ENCODE measurements at places on chromosomes 7 and 10.
A peak's percentile ranks its signal among the peaks of the same experiment; 100 is the strongest.

DNA sequence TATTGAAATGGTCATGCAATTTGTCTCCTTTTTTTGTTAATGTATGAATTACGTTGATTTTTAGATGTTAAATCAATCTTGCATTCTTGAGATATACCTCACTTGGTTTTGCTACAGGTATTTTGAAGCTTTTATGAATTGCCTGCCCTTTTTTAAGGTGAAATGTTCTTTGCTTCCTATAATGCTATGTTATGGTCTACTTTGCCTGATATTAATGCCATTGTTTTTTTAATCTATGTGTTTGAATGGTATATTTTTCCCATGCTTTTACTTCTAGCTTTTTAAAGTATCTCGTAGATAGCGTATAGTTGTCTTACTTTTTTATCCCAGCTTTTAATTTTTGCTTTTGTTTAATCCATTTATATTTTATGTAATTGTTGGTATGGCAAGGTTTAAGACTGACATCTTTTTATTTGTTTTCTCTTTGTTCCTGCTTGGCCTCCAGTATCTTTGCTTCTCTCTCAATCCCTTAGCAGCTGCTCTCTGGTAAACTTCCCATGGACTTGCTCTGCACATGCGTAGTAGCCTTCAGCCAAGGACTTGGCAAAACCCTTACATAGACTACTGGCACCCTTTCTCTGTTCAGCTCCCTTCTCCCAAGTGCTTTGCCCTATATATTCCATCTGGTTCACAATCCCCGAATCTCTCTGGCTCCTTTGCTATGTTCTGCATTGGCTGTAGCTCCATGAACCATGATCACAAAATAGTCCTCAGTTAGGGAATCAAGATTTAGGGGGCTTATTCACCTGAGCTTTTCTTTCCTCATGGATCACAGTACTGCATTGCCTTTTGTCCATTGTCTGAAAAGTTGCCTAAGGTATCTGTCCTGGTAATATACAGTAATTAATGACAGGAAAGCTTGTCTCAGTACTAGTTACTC, 8.4 kb downstream of the TRIM24 start:
- DNase-seq = no peak

- DNase-seq = no peak
These were observed 17.9 kb upstream of the ITGA8 start for GRCh38 chr10:15737656-15738055.

- peak; percentile 39 for DNase-seq
These were observed 140.5 kb downstream of the PKD1L1 start for GRCh38 chr7:47807756-47808155.

DNA sequence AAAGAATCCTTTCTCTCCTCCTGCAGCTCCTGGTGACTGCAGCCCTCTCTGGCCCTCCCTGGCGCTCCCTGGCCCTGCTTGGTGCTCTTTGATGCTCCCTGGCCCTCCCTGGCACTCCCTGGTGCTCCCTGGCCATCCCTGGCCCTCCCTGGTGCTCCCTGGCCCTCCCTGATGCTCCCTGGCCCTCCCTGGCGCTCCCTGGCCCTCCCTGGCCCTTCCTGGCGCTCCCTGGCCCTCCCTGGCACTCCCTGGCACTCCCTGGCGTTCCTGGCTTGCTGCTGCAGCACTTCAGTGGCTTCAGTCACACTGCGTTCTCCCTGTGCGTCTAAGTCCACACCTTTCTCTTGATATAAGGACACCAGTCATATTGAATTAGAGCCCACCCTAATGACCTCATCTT, 15.2 kb upstream of the FGFR2 start:
- no peak for DNase-seq

GRCh38 chr7:47730142-47730541, 148.2 kb upstream of the TNS3 start:
- DNase-seq = no peak

DNA sequence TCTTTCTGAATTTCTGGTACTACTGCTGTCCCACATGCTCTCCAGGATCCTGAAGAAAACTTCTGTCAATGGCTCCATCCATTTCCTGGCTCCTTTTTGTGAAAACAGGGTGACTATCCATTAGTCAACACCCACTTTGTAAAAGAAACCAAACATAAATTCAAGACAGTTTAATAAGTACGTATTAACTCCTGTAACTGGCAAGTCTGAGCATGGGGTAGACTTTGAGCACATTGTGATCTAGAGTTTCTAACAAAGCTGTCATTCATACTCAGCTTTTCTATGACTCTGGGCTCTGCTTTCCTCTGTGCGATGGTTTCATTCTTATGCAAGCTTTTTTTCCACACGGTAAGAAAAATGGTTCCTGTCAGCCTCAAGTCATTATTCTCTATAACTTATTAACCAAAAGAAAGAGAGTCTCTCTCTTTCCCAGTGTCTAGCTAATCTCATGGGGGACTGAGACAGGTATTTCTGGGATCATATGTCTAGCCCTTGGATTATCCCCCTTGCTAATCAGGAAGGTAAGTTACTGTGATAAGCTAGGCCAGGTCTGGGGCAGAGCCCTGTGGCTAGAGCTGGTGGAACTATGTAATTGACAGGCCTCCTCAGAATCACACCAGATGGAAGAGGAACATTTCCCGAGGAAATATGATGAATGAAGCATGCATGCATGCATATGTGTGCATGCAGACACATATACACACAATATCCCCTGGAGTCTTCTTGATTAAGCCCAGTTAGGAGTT, 98.5 kb downstream of the GNAI1 start:
- no peak for DNase-seq

DNA sequence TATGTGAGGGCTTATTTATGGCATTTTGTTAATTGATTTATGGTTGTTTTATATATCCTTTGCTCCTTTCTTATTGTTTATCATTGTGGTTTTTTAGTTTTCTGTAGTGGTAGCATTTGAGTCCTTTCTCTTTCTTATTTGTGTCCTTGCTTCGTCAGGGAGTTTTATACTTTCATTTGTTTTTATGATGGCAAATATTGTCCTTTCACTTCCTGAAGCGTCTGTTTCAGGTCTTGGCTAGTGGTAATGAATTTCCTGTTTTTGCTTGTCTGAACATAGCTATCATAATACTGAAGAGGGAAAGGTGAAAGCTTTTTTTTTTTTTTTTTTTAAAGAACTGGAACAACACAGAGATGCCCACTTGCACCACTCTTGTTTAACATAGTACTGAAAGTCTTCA, 228.2 kb downstream of the ATRNL1 start:
- no peak for DNase-seq

GRCh38 chr10:103153302-103154197, 39.5 kb downstream of the NT5C2 start:
- peak; percentile 38 for DNase-seq

GRCh38 chr10:110410329-110411046, 87.2 kb upstream of the DUSP5 start:
- DNase-seq = no peak

DNA sequence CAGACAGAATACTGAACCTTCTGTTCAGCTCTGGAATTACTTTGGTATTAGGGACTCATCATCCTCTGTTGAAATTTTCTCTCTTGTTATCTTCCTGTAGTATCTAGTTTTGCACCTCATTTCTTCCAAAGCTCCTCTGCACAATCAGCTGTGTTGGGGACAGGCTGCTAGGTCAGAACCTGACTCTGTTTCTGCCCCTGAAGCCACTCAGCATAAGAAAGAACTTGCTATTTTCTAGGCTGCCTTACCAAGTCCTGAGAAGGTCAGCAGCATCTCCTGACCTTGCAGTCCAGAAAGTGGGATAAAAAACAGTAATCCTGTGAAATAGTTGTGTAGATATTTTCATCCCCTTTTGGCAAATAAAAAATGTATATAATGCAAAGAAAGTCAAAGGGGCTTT, 862.6 kb downstream of the SORCS3 start:
- no peak for DNase-seq

DNA sequence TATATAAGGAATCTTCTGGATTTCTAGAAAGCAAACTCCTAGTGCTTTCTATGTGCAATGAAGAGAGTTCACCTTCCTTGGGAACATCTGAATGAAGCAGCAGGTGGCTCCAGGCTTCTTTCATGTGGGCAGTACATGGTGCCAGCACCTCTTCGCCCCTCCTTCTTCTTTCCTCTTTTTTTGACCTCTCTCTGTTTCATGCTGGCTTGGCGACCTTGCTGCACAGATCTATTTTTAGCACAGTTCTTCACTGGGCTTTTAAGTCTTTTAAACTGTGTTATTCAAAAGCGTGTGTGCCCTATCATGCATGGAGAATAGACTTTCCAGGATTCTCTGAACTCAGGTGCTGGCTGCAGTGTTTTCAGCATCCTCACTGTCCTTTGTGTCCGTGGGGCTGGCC, 400.3 kb upstream of the PRKCQ start:
- no peak for DNase-seq

- no peak for DNase-seq
These were observed 80.5 kb upstream of the ETV1 start for GRCh38 chr7:14069961-14070360.

DNA sequence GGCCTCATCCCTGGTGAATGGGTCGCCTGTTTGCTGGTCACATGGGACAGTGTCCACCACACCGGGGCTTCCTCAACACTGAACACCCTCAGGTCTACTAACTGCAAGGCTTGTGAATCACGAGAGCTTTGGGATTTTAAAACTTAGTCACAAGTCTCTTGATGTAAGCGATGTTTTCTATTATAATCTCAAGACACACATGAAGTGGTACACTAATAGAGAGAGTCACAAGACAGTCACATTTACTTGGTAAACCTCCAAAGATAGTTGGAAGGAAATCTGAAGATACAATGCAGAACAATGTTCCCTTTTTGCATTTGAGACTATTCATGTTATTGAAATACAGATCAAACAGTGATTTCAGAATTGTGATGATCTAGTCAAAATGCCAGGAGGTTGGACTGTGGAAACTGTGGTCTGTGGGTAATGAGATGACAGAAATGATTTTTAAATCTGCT, 233.1 kb upstream of the KLF6 start:
- DNase-seq = no peak

DNA sequence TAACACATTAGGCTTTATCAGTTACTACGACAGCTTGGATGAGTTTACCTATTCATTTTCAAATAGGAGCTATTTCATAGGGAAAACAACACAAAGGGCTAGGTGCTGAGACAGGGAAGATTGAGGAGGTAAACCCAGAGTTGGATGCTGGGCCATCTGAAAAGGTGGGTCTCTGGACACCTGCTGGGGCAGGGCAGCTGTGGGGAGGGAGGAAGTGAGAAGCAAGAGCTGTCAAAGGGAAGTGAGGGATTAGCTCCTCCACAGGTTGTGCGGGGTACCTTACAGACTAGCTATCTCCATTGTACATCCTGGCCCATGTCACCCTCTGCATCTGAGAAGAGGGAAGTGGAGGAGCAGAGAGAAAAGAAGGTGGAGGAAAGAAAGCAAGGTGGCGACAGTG, 48.9 kb downstream of the BLNK start:
- DNase-seq = no peak

DNA sequence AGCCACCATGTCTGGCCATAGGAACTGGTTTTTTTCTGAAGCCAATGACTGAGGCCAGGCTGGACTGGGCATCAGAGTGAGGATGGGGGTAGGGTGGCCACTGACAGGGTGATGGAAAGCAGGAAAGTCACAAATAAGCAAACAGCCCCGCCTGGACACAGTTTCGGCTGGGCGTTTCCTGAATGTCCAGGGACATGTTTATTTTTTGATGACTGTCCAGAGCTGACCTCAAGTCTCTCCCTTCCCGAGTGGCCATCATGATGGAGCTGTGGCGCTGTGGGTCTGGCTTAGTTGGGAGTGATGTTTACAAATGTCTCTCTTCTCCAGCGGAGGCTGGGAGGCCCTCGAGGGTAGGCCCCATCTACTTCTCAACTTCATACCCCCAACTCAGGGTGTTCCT, 37.1 kb upstream of the COMTD1 start:
- DNase-seq = no peak
